ENCODE measurements at places on chromosomes 3 and 15.

DNA sequence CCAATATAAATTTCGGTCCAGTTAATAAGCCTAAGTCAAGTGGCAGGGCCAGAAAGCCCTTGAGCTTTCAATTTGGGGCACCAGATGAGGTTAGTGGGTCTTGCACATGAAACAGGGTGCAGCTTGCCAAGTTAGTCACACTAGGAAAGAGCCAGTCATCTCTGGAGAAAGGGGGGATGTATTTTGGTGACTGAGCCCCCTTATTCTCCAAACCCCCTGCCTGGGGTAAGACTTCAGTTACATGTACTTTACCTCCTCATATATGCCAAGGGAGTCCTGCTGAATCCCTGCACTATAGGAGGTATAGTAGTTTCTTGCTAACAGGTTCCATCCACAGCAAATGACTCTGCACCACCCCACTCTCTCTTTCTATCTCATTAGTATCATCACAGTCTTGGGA is 62.7 kb downstream of the TIGIT start:
- DNase-seq = no peak

DNA sequence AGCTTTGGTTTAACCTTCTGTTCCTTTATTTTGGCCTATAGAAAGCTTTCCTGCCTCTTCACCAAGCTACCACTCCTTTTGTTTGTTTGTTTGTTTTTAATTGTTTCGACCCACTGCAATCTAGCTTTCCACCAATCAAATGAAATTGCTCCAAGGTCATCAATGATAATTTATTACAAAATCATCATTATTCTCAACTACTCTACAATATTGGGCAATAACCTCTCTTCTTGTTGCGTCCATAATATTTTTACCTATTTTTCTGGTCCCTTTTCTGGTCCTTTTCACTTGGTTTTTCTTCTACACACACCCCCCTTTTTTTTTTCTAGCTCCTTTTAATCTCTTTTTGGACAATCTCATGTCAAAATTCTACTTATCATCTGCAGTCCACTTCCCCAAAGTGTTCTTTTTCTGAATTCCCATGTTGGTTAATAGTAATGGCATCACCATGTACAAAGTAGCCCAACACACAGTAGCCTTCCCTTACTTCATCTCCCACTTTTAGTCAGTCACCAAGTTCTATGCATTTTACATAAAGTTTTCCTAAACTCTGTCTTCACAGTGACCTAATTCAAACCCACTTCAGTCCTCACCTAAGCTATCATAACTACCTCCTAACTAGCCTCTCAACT is 11.0 kb upstream of the ANKRD28 start:
- no peak for DNase-seq

GRCh38 chr3:143674100-143674968 is 173.9 kb downstream of the SLC9A9 start:
- DNase-seq = peak; percentile 28

DNA sequence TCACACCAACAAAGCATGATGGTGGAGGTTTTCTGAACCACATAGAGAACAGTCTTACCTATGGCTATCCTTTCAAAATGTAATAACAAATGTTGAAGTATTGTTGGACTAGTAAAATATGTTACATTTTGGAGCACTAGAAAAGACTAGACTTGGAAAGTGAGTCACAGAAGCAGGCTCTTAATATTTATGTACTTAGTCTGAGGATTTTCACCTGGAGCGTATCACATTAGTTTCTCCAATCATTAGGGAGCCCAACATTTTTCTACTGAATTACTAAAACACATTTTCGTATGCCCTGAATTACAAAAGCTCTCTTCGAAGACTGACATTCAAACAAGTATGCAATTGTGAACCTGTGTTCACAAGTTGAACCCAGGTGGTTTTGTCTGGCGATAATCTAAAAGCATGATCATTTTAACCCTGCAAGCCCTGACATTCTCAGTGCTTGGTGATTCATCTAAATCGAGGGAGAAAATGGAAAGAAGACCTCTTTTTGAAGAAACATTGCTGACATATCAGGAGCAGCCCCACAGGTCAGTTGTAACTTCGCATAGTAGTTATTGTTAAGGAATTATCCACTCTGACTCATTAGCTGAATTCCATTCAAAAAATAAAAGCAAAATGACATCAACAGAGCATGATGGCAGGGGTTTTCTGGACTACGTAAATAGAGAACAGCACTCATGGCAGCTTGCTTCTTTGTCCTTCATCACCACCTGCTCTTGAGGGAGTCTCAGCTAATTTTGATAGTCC is 679.8 kb upstream of the NECTIN3 start:
- DNase-seq = no peak

DNA sequence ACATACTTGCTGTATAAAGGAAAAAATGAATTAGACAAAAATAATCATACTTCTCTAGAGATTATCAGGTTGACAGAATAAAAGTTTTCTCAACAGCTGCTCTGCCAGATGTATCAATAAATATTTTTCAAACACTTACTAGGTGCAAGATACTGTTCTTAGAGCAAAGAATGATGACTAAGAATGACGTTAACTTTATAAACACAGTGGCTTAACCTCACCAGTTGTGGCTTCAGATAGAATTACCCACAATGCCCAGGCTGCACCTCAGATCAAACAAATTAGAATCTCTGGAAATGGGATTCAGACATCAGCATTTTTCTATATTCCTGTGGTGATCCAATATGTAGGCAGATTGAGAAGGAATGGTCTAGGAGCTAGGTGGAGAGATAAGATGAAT is 422.4 kb upstream of the ATP11B start:
- no peak for DNase-seq

DNA sequence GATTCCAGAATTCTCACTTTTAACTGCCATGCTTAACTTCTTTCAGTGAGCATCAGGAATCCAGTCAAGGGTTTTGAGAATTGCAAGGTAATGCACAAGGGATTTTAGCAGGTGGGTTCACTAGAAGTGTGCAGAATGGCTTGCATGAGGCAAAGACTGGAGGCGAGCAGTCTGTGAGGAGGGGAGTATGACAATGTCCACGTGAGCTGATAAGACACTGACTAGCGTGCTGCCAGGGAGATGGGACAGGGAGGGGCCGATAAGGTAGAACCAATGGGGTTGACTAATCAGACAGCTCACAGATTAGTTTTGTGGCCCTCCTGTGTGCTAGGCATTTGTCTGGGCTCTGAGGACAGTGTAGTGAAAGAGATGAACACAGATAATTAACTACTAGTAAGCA is 102.0 kb upstream of the DAZL start:
- DNase-seq = no peak

DNA sequence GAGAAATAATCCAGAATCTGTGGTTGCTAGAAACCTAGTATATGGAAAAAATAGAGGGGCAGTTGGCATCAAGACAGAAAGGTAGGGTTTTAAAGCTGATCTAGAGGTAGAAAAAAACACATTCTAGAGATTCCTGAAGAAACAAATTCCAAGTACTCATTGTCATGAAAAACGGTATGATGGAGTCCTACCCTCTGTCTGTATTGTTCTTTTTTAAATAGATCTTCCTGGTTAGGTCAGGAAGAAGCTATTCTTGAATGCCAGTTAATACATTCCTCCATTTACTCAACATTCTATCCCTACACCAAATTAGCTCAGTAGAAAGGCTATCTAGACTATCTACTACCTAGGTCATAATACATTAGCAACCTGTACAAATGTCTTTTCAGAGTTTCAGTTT is 364.7 kb downstream of the FHIT start:
- no peak for DNase-seq

DNA sequence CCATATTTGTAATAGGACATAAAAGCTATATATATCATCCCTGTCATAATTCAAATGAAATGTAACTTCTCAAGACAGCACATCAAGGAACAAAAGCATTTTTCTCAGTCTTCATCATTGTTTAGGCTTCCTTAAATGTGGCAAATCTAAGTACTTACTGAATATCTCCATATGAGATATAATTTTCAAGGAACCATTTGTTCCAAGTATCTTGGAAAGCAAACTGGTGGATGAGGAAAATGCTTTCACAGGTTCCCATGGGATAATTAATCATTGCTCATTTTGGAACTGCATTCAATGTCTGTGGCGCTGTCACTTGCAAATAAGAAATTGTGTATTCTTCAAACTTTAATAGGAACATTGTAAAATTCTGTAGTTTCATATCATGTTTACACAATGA is 52.6 kb upstream of the ZNF385D start:
- no peak for DNase-seq

GRCh38 chr15:58870451-58870850 is 63.0 kb downstream of the SLTM start:
- peak; percentile 41 for DNase-seq

- DNase-seq = no peak
These were observed 79.2 kb downstream of the ABHD5 start for GRCh38 chr3:43769885-43770425.

GRCh38 chr3:65871305-65872141 is 167.2 kb downstream of the MAGI1 start:
- DNase-seq = no peak

GRCh38 chr3:134311693-134312071 is 61.0 kb upstream of the RYK start:
- DNase-seq = no peak

DNA sequence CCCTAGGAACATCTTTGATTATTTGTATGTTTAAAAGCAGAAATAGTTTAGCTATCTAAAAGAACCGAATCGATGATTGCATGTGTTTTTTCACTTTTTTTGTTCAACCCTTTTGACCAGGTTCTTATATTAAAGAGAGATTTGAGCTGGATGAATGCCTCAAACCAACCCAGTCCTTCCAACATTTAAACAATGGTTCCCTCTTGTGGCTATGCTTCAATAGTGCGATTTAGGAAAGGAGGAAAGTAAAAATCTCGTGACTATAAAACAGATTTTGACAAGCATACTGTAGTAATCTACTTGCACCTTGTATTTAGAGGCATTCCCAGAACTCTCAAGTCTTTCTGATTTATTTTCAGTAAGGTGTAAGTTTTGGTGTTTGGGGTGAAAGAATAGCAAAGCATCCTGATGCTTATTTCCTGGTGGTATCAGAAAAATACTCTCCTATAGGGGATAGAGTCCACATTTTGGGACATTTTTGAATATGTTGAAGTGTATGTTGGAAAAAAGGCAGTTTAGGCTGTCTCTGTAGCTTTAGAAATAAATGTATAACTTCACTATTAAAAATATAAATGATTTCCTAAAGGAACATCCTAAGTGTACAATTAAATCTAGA is 159.6 kb upstream of the KCNH8 start:
- peak; percentile 10 for DNase-seq

DNA sequence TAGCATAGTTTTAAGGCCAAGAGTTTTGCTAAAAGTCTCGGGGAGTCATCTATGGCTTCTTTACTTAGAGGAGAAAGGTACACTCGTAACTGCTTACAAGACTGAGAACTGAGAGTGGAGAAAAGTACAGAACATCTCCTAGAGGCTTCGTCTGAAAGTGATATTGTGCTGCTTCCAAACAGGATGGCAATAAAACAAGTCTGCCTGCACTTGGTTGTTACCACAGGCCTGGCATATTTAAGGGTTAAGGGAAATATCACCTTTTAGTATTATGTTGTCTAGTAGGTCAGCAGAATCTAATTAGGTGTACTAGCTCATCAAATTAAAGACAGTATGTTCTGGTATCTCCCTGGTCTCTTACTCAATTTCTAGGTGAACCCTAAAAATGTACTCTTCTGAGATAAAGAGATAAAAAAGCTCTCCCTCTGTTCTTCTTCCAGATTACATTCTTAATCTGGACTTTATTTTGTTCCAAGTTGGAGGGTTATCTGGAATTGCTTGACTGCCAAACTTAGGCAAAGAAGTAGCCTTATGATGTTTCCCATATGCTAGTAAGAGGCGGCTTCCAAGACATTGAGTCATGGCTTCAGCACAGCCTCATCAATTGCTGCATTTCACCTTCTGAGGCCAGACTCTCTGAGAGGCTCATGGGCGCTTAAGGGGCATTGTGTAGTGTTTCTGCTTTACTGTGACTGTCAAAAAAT is 181.3 kb downstream of the LSAMP start:
- no peak for DNase-seq

GRCh38 chr3:49519916-49520385 is 34.3 kb upstream of the BSN start:
- DNase-seq = no peak

DNA sequence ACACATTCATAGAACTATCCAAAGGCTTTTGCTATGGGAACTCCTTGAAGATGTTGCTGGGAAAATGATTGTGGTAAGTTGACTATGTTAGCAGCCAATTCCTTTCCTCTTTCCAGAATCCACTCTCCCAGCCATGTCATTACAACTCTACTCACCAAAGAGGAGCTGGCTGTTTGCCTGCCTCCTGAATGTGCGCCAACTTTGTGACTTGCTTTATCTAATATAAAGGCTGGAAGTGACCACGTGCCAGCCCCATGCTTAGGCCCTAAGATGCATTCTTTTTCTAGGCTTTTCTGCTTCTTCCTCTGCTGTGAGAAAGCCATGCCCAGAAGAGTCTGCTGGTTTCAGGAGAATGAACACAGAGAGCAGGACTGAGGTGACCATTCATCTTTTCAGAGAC is 182.2 kb downstream of the GABRB3 start:
- no peak for DNase-seq

GRCh38 chr15:77530576-77530975 is 102.1 kb downstream of the LINGO1 start:
- DNase-seq = no peak

GRCh38 chr15:59301527-59301926 is 71.1 kb downstream of the MYO1E start:
- DNase-seq = no peak

DNA sequence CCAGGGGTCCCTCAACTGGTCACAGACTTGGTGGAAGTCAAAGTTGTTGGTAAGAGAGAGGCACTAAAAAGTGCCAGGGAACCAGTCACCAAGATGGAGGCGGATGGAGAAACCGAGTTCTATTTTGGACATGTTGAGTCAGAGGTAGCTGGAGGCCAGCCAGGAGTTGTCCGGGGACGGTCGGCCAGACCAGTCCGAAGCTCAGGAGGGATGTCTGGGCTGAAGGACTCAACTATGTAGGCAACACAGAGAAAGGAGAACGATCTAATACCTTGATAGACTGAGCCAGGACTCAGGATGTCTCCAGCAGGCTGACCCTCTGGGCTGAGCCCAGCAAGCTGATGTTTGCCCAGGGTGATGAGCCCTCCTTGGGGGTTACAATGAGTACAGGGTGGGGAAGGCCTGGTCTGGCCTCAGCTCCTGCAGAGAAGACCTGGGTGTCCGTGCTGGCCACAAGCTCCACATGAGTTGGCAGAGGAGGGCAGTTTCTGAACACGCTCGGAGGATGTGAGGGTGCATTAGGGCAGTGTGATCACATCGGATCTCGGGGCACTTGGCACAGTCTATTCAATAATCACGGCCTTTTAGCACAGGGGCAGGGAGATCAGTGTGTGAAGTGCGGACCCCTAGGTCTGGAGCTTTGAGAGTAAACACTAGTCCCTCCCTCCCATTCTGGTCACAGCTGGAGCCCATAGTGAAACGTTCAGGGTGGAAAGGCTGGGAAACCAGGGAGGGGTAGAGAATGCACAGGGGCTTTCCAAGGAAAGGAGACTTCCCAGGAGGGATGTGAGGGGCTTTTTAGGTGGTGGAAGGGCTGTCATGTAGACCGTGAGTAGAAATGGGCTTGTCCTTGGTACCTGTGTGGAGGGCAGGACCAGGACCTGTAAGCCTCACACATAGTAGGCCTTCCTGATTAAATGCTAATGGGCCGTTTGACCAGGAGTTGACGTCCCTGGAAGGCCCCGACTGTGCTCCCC is 111.9 kb downstream of the ETFA start:
- DNase-seq = no peak
